WERI-Rb-1 (cell line): ENCODE measurements at places on chromosomes 1 and 21.

GRCh38 chr1:40308036-40308727 lies 8.9 kb downstream of the COL9A2 start:
- DNase-seq: no peak

DNA sequence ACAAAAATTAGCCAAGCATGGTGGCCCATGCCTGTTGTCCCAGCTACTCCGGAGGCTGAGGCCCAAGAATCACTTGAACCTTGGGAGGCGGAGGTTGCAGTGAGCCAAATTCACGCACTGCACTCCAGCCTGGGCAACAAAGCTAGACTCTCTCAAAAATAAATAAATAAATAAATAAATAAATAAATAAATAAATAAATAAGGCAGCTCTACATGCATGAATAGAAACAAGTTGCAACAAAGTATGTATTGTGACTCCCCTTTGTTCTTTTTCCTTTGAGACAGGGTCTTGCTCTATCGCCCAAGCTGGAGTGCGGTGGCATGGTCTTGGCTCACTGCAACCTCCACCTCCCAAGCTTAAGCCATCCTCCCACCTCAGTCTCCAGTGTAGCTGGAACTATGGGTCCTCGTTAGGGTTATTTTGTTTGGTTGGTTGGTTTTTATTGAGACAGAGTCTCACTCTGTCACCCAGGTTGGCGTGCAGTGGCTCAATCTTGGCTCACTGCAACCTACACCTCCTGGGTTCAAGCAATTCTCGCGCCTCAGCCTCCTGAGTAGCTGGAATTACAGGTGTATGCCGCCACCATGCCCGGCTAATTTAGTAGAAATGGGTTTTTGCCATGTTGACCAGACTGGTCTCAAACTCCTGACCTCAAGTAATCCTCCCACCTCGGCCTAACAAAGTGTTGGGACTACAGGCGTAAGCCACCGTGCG lies 8.0 kb downstream of the USP48 start:
- DNase-seq: no peak

DNA sequence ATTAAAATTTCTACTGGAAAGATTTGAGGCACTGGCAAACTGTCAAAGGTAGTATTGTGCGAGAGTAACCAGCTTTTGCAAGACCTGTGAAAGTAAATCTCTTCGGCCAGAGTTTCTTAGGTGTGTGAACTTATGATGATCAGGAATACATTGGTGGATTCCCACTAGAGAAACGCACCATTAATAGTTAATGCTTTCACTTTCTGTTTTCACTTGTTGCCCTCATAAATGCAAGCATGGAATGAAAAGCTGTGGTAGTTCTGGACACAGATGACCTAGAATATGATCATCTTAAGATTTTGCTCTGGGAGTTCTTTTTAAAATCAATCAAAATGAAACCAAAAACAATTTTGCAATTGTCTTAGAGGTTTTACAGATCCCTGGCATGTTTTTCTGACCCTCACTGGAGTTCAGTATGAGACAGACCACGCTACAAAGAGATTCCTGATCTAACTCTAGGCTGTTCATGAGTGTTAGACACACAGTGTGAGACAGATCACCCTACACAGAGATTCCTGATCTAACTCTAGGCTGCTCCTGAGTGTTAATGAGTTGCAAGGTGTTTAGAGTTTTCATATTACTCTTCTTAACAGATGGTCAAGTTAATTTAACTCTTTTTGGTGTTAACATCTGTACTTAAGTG lies 98.8 kb downstream of the SDCCAG8 start:
- DNase-seq: no peak

- no peak for DNase-seq
Observed at GRCh38 chr1:67690411-67690810, 5.4 kb downstream of the GADD45A start.

- no peak for DNase-seq
Observed at GRCh38 chr1:43509007-43509739, 21.5 kb upstream of the PTPRF start.
